ENCODE measurements at places on chromosomes 16 and 17. TPM values are rescaled to one million over a fixed set of nuclear protein-coding genes. Genes with fewer than 3 reads are reported as not detected.

Gene AIPL1
- 0.05 TPM for polyA plus RNA-seq

Gene AANAT
- polyA plus RNA-seq = not detected

DNA sequence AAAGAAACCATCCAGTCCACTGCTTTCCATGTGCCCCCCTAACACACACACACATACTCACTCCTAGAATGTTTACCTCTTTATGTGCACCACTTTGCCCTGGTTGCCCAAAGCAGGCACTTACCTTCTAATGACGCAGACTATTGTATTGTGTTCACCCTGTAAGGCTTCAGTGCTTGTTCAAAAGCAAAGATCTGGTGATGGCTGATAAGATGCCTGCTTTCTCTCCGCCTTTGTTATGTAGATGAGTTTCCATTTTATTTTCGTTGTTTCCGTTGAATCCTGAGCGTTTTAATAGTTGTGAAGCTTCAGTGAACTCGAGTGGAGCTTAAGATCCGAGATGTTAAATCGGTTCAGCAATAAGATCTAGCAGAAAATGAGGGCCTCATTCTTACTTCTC, 452.7 kb downstream of the TMEM114 start:
- no peak for DNase-seq

- no peak for DNase-seq
These were observed 13.8 kb downstream of the MLYCD start for GRCh38 chr16:83912519-83913244.

DNA sequence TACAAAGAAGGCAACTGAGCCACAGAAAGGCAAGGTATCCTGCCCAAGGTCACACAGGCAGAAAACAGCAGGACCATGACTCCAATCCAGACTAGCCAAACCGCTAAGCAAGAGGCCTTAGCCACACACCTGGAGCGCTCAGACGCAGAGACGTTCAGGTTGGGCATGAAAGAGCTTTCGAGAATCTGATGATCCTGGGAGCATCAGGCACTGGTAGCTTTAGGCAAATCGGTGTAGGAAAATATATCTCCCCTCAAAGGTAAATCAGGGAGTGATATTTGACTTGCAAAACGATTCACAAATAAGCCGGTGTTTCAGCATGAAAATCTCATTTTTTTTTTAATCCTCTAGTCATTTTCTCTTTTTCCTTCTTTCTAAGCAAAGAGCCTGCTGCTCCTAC, 279.0 kb downstream of the MRTFB start:
- no peak for DNase-seq

DNA sequence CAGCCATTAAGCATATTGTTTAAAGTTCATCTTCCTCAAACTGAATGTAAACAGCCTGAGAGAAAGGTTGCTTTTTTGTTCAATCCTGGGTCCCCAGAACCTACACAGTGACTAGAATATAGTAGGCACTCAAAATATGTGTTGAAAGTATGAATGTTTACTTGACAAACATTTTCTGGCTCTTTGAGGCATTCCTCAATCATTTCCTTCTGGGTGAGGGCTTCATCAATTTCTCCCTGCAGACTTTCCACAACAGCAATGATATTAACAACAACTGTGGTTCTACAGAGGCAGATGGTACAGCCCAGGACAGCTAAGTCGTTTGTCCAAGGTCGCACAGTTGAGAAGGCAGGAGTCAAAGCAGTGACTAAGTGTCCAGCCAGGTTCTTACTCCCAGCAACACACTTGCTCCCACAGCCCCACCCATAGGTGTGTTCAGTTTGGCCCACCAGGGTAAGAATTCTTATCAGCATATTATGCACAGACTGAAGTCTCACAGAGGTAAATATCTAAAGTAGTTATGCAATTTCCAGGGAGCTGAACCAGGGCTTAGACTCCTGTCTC, 61.1 kb downstream of the HS3ST3B1 start:
- DNase-seq = no peak
